Left renal cortex interstitium (tissue), 4 donors: ENCODE measurements at places on chromosomes 3 and 15.

DNA sequence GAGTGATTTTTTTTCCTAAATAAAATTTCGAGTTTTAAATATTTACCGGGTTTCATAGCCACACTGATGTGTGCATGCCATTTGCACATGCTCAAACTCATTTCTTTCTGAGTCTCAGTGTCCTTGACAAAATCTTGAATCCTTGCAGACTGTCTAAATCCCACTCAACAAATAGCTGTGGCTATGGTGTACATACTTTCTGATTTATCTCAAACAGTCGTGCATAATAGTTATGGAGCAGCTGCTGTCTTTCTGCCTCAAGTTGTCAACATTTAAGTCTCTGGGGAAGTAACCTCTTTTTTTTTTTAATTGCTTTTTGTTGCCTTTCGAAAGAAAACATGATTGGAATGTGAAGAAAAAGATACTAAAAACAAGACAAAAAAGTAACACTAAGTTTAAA is 52.8 kb upstream of the UTS2B start:
- DNase-seq, result no peak

DNA sequence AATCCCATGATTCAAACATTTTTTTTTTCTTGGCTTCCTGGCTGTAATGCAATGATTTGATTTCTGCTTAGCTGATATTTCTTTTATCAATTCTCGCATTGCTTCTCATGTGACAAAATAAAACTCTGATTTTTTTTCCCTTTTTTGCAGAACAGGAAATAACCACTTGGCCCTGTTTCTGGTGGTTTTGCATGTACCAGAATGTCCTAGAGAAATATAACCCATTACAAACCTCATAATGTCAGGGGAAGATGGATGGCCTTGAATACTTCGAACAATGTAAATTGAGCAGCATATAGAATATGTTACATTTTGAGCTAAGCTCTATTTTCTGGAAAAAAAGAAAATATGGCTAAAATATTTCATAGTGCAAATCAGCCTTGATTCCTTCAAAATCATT is 275.6 kb downstream of the RAP2B start:
- DNase-seq, result no peak

DNA sequence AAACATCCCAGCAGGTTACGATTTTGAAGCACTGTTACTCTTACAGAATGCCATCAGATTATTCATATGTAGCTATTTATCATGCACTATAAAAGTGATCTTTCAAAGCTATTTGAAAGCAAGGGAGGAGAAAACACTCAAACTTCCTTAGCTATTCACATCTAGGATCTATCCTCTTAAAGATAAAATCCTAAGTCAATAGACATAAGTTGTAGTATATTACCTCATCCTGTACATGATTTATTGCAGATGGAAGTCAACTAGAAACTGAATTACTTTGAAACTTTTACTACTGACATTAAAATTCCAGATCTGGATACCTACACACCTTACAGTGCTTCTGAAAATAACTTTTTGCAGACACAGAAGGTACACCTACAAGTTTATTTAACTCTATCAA is 197.2 kb downstream of the MEIS2 start:
- DNase-seq, result no peak

GRCh38 chr15:99275525-99276128 is 24.3 kb downstream of the LRRC28 start:
- DNase-seq, result no peak

DNA sequence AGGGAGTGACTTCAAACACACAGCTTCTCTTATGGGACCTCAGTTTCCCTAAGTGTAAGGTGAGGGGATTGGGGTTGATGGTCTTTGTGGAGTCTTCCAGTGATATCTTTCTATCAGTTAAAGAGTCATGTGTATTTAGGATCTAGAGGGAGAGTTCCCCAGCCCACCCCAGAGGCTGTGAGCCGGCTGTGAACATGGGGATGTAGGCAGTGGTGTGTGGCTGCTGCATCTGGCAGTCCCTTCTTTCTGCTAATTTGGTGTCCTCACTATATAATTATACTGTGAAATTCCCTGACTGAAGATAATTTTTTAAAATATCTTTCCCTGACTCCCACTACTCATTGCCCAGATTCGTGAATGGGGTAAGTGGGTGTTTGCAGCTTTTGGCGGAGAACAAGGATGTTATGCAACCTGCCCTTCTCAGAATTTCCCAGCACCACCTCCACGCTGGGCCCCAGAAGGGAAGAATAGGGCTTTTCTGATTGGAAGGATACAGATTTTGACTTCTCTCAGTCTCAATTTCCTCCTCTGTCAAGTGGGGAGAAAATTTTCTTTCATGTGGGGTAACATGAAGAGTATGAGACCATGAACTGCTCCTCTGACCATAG is 79.0 kb upstream of the RASGRF1 start:
- DNase-seq, result no peak

GRCh38 chr15:51098331-51098619 is 3.6 kb upstream of the TNFAIP8L3 start:
- no peak for DNase-seq

GRCh38 chr3:30457081-30457480 is 149.3 kb upstream of the TGFBR2 start:
- DNase-seq, result no peak

DNA sequence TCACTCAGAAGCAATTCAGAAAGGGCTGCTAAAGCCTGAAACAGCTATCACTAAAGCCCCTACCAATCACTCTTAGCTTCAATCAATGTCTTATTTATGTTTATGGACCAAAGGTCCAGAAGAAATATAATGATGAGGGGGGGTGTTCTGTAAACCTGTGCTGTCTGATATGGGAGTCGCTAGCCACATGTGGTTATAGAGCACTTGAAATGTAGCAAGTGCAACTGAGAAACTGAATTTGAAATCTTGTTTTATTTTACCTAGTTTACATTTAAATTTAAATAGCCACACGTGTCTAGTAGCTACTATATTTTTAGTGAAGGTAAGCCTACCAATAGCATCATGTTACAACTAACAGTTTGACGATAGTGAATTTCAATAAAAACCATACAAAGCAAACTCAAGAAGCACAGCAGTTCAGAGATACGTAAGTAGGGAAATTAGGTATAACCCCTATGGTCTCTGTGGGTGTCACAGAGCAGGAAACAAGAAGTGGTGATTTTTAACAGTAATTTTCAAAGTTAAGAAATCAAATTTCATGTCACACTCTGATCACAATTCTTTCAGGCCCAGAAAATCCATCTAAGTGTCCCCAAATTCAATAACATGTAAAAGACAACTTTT is 3.6 kb downstream of the POU1F1 start:
- no peak for DNase-seq

- DNase-seq, result no peak
These were observed 427 bp upstream of the RNF111 start for GRCh38 chr15:58987036-58987435.

GRCh38 chr3:10408680-10409079 is 87.8 kb upstream of the SEC13 start:
- DNase-seq, result no peak

GRCh38 chr3:127083778-127084397 is 101.0 kb downstream of the PLXNA1 start:
- no peak for DNase-seq
